Prostate gland (tissue), 2 donors: ENCODE measurements at places on chromosomes 1 and 21.

GRCh38 chr1:87899746-87900145 is 571.1 kb downstream of the LMO4 start:
- DNase-seq: no peak

- DNase-seq: no peak
Observed at GRCh38 chr1:171468120-171468750, 17.1 kb upstream of the PRRC2C start.

DNA sequence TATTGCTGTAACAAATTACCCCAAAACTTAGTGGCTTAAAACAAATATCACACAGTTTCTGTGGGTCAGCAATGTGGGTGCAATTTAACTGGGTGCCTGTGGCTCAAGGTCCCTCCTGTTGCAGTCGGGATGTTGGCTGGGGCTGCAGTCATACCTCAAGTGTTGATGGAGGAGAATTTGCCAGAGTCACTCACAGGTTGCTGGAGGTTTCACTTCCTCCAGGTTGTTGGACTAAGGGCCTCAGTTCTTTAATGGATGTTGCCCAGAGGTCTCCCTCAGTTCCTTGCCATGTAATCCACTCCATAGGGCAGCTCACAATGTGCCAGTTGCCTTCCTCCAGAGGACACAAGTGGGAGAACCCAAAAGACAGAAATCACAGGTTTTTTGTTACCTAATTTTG is 2.5 kb upstream of the TAF13 start:
- DNase-seq: no peak

DNA sequence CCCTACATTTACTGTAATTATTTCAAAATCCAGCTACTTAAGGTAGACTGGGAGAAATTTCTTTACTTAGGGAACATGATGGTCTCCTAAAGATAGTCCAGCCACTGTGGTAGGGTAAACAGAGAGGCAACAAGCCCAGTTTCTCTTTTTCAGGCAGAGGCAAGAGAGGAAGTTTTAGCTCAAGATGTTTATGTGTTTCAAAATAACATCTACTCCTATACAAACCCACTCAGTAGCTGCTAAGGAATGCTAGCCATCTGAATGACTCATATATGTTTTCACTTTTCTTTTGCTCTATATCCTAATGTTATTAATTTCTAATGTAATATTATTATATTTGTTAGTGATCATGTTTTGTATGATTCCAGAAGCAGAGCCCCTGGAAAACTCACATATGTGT is 856.6 kb downstream of the PLA2G4A start:
- DNase-seq: no peak

GRCh38 chr1:184866586-184866985 is 107.7 kb downstream of the NIBAN1 start:
- no peak for DNase-seq

DNA sequence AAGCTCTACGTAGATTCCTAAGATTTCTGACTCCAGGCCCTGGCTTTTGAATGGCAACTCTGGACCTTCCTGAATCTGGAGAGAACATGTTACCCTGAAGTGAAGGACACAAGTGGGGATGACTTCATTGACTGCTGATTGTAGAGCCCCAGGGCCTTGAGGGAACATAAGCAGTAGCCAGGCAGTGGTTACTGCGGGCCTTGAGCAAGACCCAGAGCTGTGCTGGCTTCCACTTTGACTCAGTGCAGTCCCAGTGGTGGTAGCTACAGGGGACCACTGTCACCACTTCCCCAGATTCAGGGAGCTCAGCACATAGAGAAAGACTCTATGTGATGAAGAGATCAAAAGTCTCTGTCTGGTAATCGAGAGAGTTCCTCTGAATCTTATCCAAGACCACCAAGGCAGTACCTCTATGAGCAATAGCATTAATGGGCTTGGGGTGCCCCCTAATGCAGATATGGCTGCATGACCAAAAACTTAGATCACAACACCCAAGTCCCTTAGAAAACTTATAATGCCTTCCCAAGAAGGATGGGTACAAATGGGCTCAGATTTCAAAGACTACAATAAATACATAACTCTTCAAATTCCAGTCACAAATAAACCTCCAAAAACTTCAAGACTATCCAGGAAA is 1278.3 kb downstream of the AMY1C start:
- DNase-seq: no peak

DNA sequence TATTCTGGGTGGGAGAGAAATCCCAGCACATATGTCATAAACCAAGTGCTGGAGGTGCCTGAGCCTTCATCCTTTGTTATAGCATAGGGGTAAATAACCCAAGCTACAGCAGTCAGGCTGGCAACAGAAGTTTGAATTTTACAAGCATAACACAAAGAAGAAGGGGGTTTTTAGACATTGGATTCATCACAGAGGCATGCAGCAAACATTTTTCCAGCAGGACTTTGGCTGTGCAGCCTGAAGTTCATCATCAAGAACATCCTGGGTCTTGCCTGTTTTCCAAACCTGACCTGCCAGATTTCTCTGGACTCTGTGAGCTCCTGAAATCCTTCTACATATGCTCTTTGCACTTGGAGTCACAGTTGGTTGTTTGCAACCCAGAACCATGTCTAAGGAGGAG is 16.2 kb downstream of the PTGER3 start:
- DNase-seq: no peak

DNA sequence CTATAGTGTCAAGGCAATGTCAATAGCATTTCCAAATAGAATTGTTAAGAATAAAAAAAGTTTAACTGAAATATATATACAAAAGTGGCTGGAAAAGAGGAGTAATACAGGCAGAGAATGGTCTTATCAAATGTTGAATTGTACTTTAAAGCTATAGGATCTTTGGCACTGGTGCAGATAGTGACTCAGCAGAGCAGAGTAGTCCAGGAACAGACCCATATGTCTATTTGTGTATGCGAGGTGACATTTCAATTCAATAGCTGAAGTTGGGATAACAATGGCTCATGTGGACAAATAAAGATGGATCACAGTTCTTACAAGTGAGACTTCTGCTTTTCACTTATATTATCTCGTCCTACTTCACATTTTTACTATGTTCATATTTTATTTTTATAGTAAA is 543.0 kb upstream of the B3GALT2 start:
- no peak for DNase-seq

GRCh38 chr1:76239470-76239918 is 164.9 kb downstream of the ST6GALNAC3 start:
- DNase-seq: no peak

DNA sequence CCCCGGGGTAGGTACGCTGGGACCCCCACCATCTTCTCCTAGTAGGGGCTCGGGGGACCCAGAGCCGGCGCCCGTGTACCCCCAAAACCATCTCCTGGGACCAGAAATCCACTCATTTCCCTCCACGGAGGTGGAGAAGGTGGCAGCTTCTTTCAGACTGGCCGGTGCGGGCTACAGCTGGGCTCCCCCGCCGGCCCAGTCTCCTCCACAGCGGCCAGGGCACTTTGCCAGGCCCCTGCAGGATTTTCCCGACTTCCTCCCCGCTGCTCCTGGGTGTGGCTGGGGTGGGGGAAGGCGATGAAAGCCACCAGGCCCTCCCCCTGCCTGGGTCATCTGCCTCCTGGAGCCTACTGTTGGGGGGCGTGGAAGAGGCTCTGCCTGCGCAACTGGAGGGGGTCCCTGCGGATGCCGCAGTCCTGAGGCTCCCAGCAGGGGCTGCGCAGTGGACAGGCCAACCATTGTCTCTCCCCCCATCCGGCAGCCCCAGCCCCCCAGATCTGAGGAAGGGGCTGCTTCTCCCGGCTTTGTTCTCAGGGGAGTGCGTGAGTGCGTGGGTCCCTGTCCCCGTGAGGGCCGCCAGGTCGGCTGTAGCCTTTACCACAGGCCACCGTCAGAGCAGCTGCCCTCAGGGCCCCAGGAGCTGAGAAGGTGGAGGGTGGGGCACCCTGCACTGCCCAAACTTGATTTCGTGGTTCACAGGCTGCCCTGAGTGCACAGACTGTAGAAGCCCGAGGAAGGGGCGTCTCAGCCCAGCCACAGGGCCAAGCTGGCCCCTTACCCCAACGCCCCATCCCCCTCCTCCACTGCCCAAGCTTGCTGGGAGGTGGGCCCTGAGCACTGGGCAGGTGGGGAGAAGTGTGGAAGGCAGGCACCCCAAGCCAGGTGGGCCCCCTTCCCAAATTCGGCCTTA is 1.3 kb downstream of the AGRN start:
- no peak for DNase-seq

DNA sequence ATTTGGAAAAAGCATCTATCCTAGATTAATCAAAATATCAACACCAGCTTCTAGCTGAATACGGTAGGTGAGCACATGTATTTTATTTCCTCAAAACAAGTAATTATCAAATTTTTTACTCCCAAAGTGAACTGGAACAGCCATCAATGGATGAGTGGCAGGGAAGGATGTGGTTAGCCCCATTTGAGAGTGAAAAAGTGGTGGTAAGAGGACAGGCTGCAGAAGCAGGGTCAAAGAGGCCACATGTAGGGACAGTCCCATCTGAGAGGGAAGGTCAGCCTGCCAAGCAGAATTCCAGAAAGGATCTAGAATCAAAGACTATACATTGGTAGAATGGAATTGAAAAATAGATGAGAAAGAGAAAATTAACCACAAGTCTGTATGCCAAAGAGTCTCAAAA is 163.8 kb downstream of the SMYD3 start:
- no peak for DNase-seq

DNA sequence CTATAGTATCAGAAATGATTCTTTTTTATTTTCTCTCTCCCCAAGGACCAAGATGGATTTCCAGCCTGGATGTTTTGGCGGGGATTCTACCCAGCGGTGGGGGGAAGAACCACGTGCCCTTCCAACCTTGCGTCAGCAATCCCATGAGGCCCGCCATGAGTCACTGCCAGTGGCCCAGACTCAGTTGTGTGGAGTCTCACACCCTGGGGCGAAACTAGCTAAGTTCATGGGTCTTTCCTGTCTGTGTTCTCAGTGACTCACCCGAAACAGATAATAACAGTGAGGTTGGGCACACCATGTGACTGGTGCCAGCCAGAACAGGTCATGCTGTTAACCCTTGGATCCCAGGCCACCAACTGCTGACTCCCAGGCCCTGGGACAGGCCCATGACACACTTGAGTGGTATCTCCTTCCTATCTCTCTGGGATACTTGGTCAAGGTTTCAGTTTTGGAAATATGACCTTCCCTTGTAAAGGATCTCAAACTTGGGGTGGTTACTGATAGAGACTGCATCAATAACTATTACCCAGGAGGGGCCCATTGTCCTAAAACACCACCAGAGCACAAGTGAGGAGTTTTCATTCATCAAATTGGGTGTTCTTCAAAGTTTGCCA is 98.0 kb upstream of the DUSP10 start:
- no peak for DNase-seq

DNA sequence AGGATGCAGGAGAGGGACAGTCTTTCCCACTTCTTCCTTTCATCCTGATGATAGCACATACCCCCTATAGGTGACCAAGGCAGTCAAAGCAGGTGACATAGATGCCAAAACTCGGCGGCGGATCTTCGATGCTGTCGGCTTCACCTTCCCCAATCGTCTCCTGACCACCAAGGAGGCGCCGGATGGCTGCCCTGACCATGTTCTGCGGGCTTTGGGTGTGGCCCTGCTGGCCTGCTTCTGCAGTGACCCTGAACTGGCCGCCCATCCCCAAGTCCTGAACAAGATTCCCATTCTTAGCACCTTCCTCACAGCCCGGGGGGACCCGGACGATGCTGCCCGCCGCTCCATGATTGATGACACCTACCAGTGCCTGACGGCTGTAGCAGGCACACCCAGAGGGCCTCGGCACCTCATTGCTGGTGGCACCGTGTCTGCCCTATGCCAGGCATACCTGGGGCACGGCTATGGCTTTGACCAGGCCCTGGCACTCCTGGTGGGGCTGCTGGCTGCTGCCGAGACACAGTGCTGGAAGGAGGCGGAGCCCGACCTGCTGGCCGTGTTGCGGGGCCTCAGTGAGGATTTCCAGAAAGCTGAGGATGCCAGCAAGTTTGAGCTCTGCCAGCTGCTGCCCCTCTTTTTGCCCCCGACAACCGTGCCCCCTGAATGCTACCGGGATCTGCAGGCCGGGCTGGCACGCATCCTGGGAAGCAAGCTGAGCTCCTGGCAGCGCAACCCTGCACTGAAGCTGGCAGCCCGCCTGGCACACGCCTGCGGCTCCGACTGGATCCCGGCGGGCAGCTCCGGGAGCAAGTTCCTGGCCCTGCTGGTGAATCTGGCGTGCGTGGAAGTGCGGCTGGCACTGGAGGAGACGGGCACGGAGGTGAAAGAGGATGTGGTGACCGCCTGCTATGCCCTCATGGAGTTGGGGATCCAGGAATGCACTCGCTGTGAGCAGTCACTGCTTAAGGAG is 2.9 kb downstream of the NCDN start:
- DNase-seq: peak; percentile 83

GRCh38 chr1:192565946-192566345 is 9.6 kb upstream of the RGS1 start:
- no peak for DNase-seq

DNA sequence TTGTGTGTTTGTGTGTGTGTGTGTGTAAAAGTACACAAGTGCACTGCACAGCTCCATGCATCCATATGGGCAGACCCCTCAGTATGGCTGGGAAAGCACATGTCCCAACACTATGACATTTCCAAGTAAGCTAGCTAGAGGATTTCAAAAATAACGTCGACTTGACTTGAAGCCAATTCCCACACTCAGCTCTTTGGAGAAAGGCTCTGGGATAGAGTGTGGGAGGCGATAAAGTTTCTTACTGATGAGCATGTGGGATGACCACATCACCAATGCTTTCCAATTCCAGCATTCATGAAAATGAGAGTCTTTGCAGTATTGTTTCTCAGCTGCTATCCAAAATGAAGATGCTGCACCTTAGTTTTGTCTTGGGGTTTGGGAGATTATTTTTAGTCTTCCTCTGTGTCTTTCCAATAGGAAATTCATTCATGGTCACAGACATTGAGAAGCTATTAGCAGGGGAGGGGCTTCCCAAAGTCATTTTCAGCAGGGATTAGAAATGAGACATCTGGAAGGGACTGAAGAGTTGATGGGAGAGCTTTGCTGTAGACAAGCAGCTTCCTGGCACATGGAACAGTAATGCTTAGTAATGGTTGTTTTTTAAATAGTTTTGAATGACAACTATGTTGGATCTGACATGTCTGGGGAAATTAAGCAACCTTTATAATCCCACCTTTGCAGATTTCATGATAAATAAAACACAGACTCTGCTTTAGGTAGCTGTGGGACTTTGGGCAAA is 143.5 kb downstream of the ASTN1 start:
- no peak for DNase-seq

- DNase-seq: no peak
Observed at GRCh38 chr1:78234496-78234895, 188.7 kb downstream of the GIPC2 start.

- DNase-seq: no peak
Observed at GRCh38 chr1:77347646-77348045, 65.8 kb downstream of the AK5 start.

DNA sequence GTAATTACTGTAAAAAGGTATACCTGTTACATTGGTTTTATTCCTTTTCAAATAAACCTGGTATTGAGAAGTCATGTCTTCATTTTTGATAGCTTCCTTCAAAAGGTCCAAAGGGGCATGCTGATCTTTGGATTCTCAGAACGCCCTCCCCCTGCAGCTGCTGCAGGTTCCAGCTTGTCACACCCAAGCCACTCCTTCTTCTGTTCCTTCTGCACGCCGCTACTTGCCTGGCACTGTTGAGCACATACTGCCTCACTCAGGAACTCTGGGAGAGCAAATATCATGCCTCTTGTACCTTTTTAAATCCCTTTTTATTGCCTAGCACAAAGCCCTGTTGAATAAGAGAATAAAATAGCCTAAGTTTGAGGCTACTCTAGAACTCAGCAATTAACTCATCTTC is 136.9 kb downstream of the BARHL2 start:
- peak; percentile 29 for DNase-seq

- no peak for DNase-seq
Observed at GRCh38 chr1:4509206-4509605, 145.2 kb upstream of the AJAP1 start.
